ENCODE measurements at places on chromosomes 4 and X.

GRCh38 chr4:48122756-48123155 lies 11.3 kb downstream of the TXK start:
- no peak for DNase-seq

DNA sequence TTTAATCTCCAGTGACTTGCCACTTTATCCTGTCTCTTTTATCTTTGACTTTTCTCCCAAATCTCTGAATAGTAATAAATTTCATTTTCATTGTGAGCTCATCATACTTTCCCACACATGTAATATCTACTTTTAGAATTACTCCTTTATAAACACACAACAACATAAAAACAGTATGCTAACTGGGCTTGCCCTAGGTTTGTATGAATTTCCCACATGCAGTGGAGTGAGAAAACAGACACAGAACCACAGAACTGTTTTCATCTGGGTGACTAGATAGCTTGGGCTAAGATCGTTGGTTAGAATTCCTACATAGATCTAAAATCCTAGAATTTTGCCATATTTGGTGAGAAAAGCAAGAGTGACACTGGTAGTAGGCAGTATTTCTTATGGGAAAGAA lies 409.5 kb downstream of the SPRY1 start:
- DNase-seq = peak; percentile 72

DNA sequence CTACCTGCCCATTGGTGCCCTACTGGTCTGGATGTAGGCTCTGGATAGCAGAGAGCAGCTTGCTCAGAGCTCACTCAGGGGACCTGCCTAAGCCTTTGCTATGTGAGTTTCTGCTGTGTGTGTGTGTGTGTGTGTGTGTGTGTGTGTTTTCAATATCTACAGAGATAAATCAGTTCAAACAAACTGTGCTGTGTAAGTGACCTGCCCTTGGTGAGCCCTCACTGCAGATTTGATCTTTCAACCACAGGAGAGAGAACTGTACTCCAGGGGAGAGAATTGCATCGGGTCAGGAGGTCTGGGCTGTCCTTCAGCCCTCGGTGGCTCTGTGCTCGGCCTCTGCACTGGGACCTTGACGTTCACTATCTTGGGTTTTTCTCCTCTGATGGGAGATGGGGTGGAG lies 35.0 kb upstream of the CDKN2AIP start:
- no peak for DNase-seq

GRCh38 chr4:77911091-77911490 lies 48.5 kb downstream of the MRPL1 start:
- peak; percentile 35 for DNase-seq

DNA sequence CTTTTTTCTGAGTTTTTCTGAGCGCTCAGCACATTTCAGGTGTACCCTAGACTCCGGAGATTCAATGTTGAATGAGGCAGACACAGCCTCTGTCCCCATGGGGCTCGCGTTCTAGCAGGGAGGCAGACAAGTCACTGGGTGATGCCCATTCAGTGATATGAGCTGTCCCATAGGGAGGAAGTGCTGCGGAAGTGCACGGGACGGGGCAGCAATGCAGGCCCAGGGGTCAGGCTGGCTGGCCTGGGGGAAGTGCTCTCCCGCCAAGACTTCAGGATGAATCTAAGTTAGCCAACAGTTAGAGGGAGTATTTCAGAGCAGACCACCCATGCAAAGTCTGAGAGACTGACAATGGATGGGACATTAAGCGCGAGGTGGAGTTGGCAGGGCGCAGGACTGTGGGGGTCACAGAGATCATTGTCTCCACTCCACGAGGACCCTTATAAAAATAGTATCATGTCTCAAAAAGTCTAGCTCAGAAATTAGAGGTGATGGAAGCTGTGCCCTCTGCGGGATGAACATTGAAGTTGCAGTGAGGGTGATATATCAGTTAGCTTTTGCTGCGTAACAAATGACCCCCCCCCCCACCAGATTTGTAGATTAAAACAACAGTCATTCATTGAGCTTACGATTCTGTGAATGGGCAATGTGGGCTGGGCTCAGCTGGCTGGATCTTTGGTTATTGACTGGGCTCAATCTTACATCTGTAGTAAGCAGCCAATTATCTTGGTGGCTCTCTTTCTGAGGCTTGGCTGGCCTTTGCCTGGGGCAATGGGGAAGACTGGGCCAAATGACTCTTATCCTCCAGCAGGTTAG lies 16.4 kb downstream of the PSAPL1 start:
- DNase-seq = no peak

DNA sequence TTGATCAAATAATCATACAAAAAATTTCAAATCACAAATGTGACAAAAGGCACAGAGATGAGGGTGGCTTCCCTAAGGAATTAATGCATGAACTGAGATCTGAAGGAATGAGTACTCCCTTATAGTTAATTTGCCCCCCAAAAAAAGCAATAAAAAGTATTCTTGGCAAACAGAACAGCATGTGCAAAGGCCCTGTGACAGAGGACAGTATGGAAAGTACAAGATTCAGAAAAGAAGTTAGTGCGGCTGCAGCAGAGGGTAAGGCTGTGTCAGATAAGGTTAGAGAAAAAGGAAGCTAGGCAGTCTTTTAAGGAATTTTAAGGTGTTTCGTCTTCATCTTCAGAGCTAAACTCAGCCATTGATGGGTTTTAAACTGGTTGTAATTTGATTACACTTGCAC lies 7.4 kb downstream of the DDX60L start:
- DNase-seq = no peak

- DNase-seq = no peak
Observed at GRCh38 chr4:7693711-7694110, 245.9 kb downstream of the AFAP1 start.

DNA sequence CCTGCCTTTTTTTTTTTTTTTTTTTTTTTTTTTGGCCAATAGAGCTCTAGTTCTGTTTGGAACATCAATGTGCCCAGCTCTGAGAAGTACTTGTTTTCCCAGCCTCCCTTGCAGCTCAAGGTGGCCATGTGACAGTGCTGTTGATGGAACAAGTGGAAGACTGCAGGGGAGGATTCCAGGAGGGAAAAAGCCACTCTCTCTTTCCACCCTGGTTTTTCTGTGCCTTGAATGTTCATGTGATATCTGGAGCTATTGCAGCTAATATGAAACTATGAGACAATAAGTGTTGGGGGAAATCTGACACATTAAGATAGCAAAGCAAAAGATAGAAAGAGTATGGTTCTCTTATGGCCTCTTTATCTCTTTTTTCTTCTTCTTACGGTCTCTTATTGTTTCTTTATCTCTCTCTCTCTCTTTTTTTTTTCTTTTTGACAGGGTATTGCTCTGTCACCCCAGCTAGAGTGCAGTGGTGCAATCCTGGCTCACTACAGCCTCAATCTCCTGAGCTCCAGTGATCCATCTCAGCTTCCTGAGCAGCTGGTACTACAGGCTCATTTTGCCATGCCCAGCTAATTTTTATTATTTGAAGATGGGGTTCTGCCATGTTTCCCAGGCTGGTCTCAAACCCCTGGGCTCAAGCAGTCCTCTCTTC lies 192.0 kb upstream of the LNX1 start:
- DNase-seq = no peak

- no peak for DNase-seq
Observed at GRCh38 chr4:78737035-78737434, 39.1 kb upstream of the BMP2K start.

GRCh38 chrX:3582451-3582850 lies 131.0 kb downstream of the PRKX start:
- peak; percentile 49 for DNase-seq

DNA sequence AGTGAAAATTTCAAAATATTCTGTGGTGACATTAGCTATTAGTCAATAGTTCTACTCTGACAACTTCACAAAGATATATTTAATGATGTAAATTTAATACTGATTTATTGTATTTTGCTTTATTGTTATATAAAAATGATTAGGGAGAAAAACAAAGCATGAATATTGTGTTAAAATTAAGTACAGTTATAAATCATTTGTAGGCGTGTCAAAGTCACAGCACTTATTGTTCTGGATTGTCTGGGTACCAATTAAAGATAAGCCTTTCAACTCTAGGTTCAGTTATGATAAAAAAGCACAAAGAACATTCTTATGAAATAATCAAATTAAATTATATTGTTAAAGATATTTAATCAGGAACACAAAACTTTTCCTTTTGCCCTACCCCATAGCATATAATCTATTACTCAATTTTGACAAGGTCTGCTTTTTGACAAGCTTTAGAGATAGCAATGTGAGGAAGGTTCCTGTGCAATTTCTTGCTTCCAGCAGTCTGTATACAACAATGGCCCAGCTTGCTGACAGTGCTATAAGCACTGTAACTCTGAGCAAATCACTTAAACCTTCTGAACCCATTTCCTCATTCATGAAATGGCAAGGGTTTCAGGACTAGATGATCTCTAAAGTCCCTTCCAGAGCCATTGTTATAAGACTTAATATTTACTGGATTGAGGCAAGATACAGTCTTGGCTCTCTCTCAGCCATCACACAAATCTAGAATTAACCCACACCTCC lies 910.3 kb upstream of the LCORL start:
- no peak for DNase-seq

- DNase-seq = no peak
Observed at GRCh38 chr4:6204871-6205566, 4.7 kb upstream of the JAKMIP1 start.

DNA sequence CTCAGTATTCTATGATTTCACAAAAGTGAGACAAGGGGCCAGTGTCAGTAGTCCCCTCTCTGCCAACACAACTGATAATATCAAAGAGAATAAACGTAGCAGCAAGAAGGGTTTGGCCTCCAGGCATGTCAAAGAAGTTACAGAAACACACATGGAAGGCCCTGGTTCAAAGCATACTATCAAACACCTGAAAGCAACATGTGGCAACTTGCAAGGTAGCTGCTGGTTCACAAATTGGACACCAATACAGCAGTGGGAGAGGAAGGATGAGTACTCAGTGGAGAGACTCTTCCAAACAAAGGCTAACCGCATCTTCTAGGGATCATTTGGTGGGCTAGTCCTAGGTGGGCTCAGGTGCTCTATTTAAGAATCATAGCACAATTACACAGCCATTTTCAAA lies 74.9 kb upstream of the MAOA start:
- no peak for DNase-seq

DNA sequence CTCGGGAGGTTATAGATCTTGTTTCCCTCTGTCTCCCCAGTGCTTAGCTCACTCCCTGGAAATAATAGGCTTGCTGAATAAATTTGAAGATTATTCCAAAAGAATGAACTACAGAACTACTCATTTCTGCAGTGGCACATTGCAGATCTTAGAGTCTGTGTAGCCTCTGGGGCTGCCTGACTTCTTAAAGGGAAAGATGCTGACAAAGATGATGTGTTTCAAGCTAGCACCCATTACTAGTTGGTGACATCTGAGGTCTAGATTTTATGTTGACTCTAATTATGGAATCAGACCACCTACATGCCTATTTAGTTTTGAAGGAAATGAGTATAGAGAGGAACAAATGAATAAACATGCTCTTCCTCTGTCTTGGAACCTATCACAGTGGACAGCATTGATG lies 123.7 kb upstream of the KCNIP4 start:
- no peak for DNase-seq

GRCh38 chrX:103607364-103608305 lies at the start of gene TCEAL3:
TCEAL3 (plus strand) TSS chrX:103607963; CDS start chrX:103609065, 1,102 bp downstream.
- peak; percentile 52 for DNase-seq

DNA sequence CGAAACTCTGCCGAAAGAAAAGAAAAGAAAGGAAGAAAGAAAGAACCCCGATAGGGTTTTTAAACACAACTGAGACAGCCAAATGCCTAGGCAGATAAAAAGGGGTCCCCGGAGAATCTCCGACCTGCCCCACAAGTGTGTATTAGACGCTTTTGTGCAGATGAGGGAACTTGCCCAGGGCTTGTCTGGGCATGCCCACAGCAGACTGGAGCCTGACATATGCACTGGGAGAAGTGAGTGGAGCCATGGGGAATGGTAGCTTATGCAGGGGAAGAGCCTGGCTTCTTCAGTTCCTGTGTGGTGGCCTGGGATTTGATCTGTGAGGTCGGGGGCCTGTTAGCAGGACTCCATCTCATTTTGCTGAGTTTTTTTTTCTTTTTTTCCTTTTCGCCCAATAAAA lies 199.0 kb downstream of the GPC3 start:
- no peak for DNase-seq

DNA sequence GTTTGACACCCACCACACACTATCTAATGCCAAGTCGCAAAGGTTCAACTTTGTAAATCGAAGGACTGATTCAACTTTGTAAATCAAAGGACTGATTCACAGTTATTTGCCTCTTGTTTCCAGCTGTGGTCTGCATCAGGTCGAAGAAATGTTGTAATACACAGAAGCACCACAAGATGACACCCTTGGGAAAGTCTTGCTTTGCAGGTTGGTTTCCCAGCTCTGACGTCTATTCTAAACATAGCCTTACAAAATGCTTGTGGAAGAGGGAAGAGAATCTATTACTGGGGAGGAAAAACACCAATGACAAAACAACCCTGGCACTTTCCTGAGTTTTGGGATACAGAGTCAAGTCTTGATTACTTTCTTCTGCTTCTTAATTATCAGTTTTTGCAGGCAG lies 35.3 kb downstream of the SUPT20HL1 start:
- peak; percentile 67 for DNase-seq

GRCh38 chrX:9635368-9635767 lies 130.3 kb downstream of the GPR143 start:
- DNase-seq = no peak

DNA sequence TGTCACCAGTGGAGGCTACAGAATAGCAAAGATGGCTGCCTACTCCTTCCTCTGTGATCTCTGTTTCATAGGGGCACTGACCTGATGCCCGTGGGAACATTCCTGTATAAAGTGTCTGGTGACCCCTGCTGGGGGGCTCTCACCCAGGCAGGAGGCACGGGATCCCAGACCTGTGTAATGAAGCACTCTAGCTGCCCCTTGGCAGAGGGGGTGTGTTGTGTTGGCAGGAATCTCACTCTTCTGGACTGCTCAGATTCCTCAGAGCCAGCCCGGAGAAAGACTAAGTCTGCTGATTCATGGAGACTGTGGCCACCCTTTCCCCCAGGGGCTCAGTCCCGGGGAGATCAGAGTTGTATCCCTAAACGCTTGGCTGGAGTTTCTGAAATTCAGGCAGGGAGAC lies 648.3 kb downstream of the SPRY1 start:
- DNase-seq = no peak

- peak; percentile 5 for DNase-seq
Observed at GRCh38 chr4:86357608-86358007, 2.2 kb downstream of the MAPK10 start.

DNA sequence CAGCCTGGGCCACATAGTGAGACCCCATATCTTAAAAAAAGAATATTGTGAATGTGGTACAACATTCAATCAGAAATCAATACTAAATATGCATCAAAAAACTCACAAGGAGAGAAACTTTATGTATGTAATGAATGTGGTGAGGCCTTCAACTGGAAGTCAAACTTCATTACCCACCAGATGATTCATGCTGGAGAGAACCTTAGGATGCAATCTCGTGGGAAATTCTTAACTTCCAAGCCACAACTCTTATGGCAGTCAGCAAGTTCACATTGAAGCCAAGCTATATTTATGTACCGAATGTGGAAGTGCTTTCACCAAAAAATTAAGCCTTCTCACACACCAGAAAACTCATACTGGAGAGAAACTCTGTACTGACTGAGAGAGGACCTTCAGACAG lies 84.5 kb upstream of the UXT start:
- peak; percentile 48 for DNase-seq

DNA sequence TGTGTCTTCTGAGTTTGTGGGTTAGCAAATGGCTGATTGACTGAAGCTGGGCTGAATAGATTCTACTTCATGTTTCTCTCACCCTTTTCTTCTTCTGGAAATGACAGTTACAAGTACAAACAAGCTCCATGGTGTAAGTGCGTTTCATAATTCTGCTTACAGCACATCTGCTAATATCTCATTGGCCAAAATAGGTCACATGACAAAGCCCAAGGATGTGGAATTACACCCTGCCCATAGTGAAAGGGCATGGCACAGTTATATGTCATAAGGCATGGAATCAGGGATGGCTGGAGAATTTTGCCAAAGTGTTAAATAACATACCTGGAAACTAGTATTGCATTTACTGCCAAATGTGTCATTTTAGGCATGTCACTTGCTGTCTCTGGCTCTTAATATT lies 327.2 kb downstream of the NKX6-1 start:
- no peak for DNase-seq
